Stimulated activated CD4-positive, alpha-beta T cell treated with anti-CD3 and anti-CD28 coated beads, TNF-alpha, amount 100 ng/mL, for 4 hours (primary cell): ENCODE measurements at places on chromosomes 12 and 14.

DNA sequence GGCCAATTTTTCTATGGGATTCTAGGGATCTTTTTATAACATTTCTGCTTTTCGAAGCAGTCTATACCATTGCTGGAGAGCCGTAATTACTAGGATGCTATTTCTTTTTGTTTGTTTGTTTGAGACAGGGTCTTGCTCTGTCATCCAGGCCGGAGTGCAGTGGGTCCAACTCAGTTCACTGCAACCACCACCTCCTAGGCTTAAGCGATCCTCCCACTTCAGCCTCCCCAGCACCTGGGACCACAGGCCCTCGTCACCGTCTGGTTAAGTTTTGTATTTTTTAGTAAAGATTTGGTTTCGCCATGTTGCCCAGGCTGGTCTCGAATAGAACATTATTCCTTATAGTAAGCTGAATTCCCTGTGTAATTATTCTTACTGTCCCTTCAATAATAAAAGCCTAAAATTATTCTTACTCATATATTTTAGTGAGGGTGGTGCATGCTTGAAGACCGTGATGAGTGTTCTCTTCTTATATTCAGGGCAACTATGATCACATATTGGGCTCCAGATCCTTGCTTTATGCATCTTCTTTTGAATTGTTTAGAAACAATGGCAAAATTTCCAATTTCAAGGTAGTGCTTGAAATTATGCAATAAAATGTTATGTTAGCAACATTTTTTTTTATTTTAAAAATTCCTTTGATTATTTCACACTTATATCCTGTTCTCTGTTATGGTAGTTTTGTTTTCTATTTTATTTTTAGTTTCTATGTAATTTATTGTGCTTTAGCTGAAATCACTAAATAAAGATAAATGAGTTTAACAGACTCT is 66.2 kb downstream of the CRADD start:
- DNase-seq, result no peak

DNA sequence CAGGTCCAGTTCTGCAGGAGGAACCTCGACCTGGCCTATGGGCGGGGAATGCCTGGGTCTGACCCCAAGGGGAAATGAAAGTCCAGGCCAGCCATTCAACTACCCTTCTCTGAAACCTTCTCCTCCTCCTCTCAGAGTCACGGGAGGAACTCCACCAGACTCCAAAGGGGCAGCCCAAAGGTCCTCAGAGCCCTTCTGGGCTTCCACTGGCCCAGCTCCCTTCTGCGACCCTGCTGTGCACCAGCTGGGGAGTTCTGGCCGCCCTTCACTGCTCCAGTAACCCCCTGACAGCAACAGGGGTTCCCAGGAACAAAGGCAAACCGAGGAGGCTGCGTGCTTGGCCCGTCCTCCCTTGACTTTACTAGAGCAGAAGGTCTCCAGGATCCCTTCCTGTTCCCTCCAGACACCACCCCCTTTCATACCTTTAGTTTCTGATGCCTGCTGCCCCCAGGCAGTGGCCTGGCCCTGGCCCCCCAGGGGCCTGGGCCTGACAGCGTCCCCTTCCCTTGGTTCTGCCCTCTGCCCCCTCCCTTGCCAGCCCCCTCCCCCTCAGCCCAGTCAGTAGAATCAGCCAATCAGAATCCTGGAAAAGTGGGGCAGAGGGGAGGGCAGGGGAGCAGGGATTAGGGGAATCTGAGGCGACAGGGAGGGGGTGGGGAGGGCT is 850 bp upstream of the ZNF385A start:
- DNase-seq, result no peak

DNA sequence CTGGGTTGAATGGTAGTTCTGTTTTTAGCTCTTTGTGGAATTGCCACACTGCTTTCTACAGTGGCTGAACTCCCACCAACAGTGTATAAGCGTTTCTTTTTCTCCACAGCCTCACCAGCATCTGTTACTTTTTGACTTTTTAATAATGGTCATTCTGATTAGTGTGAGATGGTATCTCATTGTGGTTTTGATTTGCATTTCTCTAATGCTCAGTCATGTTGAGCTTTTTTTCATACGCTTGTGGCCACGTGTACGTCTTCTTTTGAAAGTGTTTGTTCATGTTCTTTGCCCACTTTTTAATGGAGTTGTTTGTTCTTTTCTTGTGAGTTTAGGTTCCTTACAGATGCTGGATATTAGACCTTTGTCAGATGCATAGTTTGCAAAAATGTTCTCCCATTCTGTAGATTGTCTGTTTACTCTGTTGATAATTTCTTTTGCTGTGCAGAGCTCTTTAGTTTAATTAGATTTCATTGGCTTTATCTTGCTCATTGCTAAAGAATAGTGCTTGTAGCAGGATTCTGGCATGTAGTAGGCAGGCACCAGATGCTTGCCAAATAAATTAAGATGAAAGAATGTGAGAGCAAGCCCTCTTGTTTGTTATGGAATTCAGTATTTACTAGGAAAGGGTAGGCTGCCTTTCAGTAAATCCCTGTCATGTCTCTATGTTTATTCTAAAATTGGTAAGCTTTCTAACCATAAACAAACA is 86.8 kb downstream of the PDE3A start:
- DNase-seq, result no peak

DNA sequence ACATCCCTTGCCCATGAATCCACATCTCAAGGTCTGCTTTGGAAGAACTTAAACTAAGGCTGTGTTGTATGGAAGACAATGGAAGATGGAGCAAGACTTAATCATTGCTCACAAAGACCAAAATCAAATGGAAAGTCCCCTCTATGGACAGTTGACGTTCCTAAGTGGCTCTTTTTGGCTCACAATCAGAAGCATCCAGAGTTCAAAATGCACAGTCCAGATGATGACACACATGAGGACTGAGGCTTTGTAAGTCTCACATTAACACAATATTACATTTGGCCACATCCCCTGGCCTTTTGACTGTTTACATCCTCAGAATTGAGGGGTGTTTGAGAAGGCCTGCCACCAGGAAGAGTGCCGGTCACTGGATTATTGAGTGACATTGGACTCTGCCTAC is 122.3 kb upstream of the CPM start:
- DNase-seq, result no peak

- no peak for DNase-seq
Observed at GRCh38 chr14:20723488-20723887, 22.2 kb upstream of the EDDM3A start.

GRCh38 chr12:89176676-89177075 is 175.6 kb downstream of the DUSP6 start:
- DNase-seq, result no peak

GRCh38 chr12:89783359-89784060 is 74.9 kb upstream of the ATP2B1 start:
- no peak for DNase-seq

DNA sequence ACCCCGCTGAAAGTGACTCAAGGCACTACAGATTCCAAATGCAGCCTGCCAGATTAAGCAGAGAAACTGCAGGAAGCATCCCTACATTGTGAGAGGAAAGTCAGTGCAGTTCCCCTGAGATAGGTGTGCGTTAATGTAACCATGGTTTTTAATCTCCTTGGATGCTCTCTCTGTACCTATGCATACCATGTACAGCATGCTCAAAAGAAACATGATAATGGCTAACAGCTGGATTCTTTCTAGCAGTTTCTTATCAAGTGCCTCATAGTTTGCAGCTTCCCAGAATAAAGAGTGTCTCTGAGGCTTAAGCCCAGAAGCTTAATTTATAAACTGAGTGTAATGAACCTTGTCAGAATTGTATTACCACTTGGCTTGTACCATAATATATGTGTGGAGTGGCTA is 17.1 kb upstream of the MDM1 start:
- DNase-seq, result no peak

GRCh38 chr12:107475900-107476299 is 209.7 kb upstream of the PWP1 start:
- no peak for DNase-seq

GRCh38 chr12:80232837-80233236 is 133.5 kb downstream of the OTOGL start:
- DNase-seq, result no peak

- DNase-seq, result no peak
Observed at GRCh38 chr12:27936196-27936595, 36.3 kb downstream of the PTHLH start.

DNA sequence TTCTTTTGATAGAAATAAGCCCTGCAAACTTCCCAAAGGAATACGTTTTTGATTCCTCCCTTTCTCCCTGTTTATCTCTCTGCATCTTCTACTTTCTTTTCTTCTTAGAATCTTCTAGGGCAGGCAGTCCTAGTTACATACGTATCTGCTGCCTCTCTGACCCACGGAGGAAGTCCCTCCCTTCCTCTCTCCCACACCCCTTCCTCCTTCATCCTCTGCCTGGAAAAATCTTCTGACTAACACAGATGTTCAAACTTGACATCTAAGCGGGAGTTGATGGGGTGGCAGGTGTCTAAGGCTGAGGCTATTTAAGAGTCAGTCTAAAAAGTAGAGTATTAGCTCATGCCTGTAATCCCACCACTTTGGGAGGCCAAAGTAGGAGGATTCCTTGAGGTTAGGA is 88.6 kb downstream of the MAP1LC3B2 start:
- DNase-seq, result no peak

DNA sequence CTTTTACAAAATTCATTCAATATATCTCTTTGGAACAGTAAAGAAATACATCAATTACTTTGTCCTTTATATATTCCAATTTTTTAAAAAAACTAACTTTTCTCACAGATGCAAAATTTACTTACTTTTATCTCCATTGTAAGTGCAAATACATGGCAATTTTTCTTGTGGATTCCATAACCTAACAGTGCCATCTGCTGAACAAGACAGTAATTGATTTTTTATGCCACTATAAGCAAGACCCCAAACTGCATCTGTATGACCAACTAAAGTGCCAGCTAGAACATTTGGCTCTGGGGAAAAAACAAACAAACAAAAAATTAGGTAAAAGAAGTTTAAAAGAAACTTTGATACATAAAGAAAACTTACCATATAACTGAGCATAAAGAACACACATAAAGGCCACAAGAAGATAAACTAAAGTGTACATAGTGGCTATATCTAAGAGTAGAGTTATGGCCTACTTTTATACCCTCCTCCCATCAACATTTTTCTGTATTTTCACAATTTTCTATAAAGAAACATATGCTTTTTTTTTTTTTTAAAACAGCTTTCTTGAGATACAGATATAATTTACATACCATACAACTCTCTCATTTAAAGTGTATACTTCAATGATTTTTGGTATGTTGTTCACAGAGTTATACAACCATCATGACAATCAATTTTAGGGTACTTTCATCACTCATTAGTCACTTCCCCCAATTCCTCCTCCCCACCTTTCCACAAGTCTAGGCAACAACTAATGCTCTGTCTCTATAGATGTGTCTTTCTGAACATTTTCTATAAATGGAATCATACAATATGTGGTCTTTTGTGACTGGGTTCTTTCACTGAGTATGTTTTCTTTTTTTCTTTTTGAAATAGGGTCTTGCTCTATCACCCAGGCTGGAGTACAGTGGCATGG is 32.6 kb downstream of the COCH start:
- DNase-seq, result no peak

DNA sequence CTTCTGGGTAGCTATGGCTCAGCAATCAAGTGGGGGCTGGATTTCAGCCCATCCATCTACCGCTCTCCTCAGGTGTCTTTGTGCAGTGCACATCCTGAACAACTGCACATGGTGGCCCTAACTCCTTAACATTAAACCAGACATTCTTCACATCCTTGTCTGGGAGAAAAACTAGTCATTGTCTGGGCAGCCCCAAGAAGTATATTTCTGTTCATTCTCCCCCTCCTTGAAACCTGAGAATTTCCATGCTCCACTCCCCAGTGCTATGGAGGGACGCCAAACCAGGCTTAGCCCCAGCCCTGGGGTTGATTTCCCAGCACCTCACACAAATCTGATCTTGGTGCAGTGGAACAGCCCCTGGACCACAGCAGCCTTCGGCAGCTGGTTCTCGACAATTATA is 13.4 kb downstream of the MYL2 start:
- DNase-seq, result no peak

DNA sequence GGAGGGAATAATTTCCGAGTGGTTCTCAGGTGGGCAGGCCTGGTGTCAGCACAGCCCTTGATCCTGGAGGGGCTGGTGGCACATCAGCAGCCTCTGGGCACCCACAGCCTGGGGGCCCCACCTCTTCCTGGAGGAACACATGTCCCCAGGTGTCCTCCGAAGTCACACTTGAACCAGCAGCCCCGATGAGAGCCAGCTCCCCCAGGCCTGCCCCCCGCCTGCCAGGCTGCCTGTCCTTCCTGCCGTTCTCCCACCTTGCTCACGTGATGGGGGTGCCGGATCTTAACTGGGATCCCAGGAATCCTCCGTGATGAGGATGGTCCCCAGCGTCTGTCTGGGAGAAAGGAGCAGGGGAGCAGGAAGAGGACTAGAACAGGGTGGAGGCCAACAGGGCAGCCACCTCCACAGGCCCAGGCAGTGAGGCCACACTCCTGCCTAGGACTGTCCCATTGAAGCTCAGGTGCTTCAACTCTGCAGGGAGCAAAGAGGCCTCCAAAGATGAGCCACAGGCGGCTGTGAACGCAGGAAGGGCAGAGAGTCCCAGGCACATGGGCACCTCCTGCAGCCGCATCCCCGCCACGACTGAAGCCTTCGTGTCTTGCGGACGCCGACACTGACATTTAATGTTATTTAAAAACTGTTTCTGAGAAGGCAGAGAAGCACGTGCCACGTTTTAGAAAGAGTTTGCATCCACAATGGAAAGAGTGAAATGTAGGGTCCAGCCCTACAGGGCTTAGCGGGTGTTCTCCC is 77.5 kb downstream of the GALNT9 start:
- no peak for DNase-seq

DNA sequence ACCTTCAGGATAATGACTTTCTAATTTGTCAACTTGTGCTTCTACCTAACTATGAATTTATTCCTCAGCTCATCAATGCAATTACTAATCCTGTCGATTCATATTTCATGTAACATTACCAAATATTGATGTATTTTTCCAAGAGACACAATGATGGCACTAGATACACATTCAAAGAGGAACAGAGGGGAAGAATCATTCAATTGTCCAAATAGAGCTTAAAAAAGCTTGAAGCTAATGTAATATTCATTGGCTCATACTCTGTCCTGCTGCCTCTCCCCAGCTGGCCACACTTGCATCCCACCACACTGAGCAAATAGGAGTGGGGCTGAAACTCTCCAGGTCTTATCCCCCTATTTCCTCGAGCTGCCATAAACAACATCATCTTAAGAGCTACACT is 9.3 kb downstream of the TESPA1 start:
- DNase-seq, result no peak

- DNase-seq, result no peak
Observed at GRCh38 chr12:116293687-116294453, 16.4 kb upstream of the MED13L start.
